ENCODE measurements at places on chromosomes 4 and X.

- no peak for DNase-seq
Measured at GRCh38 chr4:39335566-39335965, 30.6 kb downstream of the RFC1 start.

DNA sequence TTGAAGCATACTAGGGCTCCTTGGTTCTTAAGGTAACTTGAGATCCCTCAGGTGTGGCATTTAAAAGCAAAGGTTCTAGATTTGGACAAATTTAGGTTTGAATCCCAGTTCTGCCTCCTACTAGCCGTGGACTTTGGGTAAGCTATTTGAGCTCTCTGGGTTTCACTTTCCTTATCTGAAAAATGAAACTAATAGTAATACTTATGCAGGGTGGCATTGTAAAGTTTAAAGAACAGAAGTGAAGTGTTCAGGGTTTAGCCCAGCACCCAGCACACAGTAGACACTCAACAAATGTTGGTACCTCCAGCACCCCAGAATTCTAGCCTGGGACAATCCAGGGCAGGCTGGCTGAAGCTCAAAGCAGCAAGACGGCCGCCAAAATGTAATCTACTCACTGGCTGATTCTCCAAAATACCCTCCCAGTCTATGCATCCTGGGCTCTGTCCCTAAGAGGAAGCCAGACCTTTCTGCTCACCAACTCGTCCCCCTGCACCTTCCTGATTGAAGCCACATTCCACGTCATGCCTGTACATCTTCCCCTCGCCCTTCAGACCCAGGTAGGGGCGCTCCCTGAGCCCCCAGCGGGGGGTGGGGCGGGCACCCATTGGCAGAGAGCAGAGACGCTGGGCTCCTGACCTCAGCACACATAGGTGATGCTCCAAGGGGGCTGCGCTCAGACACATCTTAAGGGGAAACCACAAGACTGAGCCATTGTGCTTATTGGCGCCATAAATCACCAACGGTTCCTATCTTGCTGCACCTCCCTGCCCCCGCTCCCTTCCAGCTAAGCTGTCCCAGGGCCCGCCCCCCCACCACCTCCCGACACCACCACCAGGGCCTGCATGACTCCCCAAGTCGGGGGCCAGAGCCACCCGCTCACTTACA, 160.6 kb downstream of the BCOR start:
- no peak for DNase-seq

DNA sequence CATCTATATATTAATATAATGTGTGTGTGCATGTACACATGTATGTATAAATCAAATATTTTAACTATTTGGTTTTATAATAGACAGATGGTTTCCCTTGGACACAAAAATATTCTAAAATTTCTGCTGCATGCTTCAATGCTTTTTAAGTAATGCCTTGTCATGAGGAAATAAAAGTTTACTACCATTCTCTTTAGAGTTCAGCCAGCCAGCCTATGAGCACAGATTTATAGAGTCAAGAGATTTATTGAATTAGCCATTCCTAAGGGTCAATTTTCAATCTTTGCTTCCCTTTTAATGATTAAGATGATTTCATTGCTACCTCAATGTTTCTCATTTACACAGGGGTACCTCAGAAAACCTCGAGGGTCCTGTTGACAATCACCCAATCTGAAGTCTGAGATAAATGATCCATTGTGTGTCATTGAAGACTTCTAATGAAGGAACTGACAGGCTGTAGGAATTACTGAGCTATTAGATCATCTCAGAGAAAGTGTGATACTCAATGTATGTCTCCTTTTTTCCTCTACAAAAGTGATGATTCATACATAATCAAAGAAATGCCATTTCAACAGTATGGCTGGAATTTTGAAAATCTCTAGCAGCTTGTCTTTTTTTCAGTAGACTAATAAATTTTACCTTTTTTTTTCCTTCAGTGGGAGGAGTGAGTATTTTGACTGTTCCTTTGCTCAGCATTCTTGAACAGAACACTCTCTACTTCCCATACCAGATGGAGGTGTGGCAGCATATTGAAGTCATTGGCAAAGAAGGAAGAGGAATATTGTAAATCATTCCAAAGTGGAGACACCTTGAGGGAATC, 222.6 kb upstream of the PCDH18 start:
- DNase-seq: peak; percentile 37

DNA sequence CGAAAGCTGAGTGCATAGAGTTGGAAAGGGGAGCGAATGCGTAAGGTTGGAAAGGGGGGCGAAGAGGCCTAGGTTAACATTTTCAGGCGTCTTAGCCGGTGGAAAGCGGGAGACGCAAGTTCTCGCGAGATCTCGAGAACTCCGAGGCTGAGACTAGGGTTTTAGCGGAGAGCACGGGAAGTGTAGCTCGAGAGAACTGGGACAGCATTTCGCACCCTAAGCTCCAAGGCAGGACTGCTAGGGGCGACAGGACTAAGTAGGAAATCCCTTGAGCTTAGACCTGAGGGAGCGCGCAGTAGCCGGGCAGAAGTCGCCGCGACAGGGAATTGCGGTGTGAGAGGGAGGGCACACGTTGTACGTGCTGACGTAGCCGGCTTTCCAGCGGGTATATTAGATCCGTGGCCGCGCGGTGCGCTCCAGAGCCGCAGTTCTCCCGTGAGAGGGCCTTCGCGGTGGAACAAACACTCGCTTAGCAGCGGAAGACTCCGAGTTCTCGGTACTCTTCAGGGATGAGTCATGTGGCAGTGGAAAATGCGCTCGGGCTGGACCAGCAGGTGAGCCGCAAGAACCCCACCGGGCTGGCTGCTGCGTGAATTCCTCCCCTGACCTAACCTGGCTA, at the start of gene DDX3X:
DDX3X (plus strand) TSS at position 419 of the 619 bp plus-strand sequence; CDS start at position 510, 91 bp downstream.
- peak; percentile 79 for DNase-seq

- DNase-seq: no peak
Measured at GRCh38 chr4:120815361-120815760, 107.2 kb downstream of the PRDM5 start.

GRCh38 chr4:156972379-156973015, 898 bp upstream of the PDGFC start:
- no peak for DNase-seq

DNA sequence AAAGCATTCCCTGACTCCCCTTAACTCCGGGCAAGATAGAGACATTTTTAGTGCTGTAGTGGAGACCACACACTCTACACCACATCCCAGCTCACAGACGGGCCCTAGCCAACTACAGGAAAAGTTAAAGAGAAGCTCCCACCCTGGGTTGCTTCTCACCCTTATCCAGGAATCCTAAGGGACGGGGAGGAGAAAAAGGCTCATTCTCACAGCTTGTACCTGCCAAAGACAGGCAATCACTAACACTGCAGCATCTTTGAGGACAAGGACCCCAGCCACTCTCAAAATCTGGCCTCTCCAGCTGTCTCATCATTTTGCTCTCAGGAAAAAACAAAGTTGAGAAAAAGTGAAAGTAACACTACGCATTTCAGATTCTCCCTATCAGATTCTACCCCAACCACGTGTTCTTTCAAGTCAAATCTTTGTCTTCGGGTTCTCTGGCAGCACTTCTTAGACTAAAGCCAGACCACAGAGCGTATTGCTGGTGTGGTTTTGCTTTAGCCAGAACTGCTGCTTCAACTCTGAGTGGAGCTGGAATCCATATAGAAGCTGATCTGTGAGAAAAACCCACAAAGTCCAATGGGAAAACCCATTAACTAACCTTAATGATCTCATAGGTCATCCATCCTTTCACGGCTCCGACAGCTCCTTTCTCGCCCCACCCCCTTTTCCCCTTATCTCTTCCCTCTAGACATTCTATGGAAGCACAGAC, 605.9 kb upstream of the DIPK2B start:
- DNase-seq: peak; percentile 27

DNA sequence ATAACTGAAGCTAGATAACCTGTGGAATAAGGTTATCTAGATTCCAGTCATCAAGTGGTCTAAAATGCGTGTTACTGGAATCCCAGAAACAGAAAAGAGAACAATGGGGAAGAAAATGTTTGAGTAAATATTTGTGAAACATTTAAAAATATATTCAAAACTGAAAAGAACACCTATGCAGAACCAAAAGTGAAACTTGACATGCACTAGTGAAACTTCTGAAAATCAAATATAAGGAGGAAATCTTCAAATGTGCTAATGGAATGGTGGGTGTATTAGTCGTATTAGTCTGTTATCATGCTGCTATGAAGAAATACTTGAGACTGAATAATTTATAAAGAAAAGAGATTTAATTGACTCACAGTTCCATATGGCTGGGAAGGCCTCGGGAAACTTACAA, 512.4 kb upstream of the KLHL4 start:
- DNase-seq: no peak

DNA sequence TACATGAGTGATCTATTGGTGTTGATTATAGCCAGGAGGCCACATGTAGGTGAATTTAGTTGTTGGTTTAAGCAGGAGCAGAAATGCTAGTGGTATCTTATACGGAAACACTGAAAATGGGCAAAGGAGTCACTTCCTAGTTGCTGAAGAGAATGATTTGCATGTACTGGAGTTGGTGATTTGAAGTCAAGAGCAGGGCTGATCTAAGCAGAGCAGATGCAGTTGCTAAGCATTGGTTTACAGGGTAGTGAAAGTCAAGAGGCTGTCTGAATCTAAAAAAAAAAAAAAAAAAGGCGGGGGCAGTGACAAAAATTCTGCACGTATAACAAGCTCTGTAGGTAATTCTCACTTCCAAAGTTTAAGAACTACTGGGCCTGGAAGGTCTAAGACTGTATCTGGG, 90.4 kb upstream of the HPRT1 start:
- DNase-seq: no peak

DNA sequence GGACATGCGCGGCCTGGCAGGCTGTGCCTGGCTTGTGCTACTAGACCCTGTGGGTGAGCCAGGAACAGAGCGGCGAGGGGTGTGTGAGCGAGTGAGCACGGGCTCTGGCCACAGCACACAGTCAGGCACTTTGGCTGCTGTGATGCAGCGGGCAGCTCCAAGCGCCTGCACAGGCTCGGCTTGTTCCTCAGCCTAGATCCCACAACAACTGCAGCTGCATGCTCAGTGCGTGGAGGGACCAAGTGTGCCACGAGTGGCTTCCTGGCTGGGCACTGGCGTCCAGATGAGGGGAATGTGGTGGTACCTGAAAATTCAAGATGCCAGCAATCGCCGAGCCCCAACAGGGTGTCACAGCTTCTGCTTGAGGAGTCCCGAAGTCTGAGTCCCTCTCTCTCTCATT, 1056.6 kb downstream of the RAPGEF2 start:
- no peak for DNase-seq

- no peak for DNase-seq
Measured at GRCh38 chr4:20086799-20087521, 164.7 kb upstream of the SLIT2 start.

DNA sequence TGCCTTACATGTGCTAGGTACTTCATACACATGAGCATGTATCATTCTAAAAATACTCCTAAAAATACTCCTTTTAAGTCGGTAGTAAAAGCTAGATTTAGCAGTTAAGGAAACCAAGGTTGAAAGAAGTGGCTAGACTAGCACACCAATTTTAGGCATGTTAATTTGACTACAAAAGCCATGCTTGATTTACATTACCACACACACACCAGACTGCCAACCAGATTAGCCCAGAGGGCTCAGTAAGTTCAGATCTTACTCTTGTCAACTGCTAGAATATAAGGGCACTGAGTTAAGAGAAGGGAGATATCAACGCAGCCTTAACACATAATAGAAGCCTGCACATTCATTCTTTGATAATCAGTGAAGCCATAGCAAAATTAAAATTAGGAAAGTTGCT, 117.9 kb downstream of the MID1IP1 start:
- no peak for DNase-seq
